ENCODE measurements at places on chromosomes 2 and 18. TPM values are rescaled to one million over a fixed set of nuclear protein-coding genes. Genes with fewer than 3 reads are reported as not detected.

GRCh38 chr2:36245651-36246050 lies 109.9 kb upstream of the CRIM1 start:
- no peak for DNase-seq

- peak; percentile 98 for DNase-seq
Measured at GRCh38 chr2:62304429-62305417, 108.8 kb downstream of the B3GNT2 start.

DNA sequence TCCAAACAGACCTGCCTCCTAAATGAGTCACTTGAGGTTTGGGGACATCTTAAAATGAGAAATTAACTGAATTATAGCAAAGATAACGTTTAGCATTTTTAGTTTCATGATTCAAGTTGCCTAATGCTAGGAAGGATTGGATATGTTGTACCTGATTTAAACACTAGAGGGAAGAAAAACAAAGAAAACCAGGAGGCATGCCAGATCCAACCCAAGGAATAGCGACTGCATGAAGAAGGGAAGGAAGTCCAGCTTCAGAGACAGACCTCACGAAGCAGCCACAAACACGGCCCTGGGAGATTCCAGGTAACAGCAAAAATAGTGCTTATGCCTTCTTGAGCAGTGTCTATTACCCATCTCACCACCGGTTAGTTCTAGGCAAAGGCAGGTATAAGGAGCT lies 499.9 kb upstream of the SPHKAP start:
- DNase-seq: peak; percentile 43

DNA sequence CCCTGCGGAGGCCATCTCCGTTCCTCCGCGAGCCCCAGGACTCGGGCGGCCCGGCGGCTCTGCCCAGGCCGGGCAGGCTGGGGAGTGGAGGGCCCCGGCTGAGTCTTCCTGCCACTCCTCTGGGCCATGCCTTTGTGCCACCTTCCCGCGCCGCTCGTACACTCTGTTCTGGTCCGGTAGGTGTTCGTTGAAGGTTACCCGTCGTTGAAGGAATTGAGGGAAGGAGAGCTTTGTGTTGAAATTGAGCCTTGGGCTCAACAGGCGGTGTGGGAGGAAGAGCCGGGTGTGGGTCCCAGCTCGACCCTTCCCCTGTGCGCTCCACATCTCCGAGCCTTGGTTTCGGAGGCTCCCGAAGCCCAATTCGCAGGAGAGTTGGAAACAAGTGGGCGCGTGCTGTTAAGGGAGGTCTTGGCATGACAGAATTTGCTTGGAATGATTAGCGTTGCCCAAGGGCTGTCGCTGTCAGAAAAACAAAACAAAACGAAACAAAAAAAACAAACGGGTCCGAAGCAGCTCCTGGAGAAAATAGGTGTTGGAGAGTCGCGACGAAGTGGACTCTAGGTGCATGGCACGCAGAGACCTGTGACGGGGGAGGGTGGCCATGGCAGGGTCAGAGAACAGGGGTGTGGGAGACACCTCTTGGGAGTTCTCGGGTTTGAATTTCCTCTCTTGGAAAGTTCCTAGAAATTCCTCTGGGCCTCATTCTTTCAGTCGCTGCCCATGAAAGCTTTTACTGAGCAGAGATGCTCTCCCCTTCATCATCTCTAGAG lies 1.2 kb upstream of the MZT2A start:
- DNase-seq: no peak

- DNase-seq: no peak
Measured at GRCh38 chr2:230861552-230862255, 3.0 kb upstream of the ITM2C start.

- DNase-seq: no peak
Measured at GRCh38 chr2:190674966-190675650, 26.2 kb downstream of the NAB1 start.

GRCh38 chr2:146721486-146721885 lies 1123.3 kb upstream of the ACVR2A start:
- no peak for DNase-seq

- DNase-seq: no peak
Measured at GRCh38 chr2:236536727-236537398, 32.8 kb upstream of the ACKR3 start.

- DNase-seq: peak; percentile 69
Measured at GRCh38 chr2:113818382-113818951, 62.0 kb upstream of the SLC35F5 start.

GRCh38 chr2:168373468-168373867 lies 82.6 kb upstream of the CERS6 start:
- DNase-seq: no peak

GRCh38 chr2:225276207-225276606 lies 123.3 kb upstream of the NYAP2 start:
- DNase-seq: no peak

DNA sequence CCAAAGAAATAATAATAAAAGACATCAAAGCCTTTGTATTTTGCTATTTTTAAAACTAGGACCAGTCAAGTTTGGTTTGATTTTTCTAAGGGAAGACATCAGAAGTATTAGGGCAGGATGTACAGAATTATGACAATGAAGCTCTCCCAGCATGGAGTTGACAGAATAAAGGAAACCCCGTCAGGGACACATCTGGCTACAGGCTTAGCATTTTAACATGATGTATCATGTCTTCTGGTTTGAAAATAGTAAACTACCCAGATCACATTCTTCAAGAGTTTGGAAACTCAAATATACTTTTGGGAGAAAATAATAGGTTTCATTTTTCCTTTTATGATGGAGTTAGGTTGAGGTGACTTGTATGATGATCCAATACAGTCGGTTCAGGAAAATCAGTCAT lies 552.0 kb upstream of the CDH2 start:
- no peak for DNase-seq

The ANKRD62 gene
- total RNA-seq: not detected

GRCh38 chr2:79039944-79040343 lies 14.4 kb downstream of the REG3G start:
- no peak for DNase-seq

- peak; percentile 9 for DNase-seq
Measured at GRCh38 chr2:163469561-163469962, 266.2 kb downstream of the FIGN start.

- DNase-seq: peak; percentile 41
Measured at GRCh38 chr18:66872277-66872676, 268.4 kb upstream of the CDH19 start.

The RGPD3 gene
- 0.45 TPM for total RNA-seq

- no peak for DNase-seq
Measured at GRCh38 chr2:177603181-177603580, 210.6 kb downstream of the AGPS start.

DNA sequence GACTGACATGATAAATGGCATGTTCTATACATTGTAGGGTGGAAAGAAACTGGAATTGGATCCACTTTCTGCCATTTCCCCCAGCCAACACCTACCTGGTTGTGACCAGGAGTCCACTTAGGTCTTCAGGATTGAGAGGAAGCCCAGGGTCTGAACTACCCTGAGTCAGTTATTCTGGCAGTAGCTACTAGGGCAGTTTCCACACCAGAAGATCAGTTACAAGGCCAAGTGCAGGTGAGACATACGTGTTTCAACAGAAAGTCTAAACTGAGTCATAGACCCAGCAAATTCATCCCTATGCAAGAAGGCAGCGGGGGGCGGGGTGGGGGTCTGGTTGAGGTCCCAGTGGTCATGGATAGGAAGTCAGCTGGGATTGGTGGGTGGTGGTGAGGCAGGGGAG lies 21.9 kb downstream of the ANTXR1 start:
- no peak for DNase-seq

DNA sequence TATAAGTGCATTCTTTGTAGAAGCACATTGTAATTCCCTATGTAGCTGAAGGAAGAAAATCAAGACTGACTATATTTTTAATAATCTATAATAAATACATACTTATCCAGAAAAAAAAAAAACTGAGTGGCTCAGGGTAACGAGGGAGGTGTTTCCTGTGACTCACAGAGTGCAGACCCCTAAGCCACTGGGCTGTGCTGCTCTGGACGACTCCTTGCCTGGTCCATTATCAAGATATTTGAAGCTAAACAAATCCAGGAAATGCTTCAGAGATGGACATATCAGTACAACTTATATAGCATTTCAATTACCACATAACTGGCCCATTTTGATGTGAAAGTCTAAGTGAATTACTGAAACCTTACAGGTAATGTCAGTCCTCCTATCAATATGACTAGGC lies 80.6 kb downstream of the PIGN start:
- DNase-seq: no peak

DNA sequence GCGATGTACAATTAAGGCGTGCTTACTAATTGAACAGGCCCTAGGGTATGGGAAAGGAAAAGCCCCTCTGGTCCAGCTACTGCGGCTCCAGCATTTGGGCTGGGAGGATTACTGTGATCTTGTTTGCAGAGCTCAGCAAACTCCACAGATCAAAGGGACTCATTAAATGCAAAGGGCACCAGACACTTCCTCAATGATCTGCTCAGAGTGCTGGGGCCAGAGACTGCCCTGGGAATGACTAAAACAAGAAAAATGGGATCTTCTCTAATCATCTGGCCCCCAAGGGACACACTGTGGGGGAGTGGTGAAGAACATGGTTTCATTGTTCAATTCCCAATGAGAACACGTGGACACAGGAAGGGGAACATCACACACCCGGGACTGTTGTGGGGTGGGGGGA lies 85.0 kb downstream of the MARCHF4 start:
- no peak for DNase-seq

GRCh38 chr18:711310-711656 lies 1.1 kb downstream of the ENOSF1 start:
- DNase-seq: no peak

GRCh38 chr2:217662984-217663602 lies 339.7 kb downstream of the TNS1 start:
- no peak for DNase-seq

The TIA1 gene
- total RNA-seq: 135 TPM

The GPR45 gene
- total RNA-seq: not detected

The AMER3 gene
- 1.2 TPM for total RNA-seq

DNA sequence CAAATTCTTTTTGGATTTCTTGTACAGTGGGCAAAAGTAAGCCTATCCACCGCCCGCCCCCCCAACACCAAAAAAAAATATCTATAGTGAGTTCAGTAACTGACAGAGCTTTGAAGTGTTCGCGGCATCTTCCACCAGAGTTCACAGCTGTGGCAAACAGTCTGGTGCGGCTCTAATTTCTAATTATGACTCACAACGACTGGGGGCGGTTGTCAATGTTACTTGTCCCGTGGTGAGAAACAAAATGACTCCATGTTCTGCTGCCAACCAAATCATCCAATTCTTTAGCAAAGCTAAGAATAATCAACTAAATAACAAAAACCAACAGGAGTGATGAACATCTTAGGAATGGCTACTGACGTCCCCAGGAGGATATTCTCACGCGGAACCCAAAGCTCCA lies 392.5 kb upstream of the SALL3 start:
- no peak for DNase-seq

The C2orf66 gene
- total RNA-seq: not detected

GRCh38 chr18:46488471-46489213 lies 168.4 kb downstream of the LOXHD1 start:
- DNase-seq: no peak

The RAB17 gene
- 4.7 TPM for total RNA-seq

GRCh38 chr2:43276962-43277391 lies 50.6 kb upstream of the ZFP36L2 start:
- DNase-seq: no peak

DNA sequence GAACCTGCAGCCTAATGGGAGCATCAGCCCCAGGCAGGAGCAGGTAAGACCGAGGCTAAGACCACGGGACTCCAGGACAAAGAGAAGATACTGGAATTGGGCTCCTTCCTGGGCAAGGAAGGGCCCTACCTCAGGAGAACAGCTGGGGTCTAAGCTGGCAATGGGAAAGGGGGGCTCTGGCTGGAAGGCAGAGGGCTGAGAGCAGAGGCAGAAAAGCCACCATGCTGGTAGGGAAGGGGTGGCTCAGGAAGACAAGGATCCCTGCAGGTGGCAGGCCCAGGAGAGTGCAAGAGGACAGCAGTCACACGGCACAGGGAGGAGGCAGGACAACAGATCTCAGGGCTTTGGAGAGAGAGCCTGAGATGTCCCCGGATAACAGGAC lies 203.5 kb downstream of the NDUFA10 start:
- no peak for DNase-seq

The PJVK gene
- 3.9 TPM for total RNA-seq

DNA sequence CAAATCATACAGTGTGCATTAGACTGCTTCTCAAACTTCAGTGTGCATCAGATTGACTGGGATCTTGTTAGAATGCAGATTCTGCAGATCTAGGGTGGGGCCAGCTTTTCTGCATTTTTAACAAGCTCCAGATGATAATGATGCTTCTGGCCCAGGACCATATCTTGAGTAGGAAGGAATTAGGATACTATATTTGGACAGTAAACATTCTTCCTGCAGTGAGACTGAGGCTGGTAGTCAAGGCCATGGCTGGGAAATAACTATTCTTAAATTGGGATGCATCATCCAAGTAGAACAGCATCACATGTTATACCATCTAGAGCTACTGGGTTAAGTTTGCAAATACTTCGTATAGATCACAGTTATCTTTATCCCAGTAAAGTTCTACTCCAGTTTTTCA lies 28.4 kb upstream of the ARMC9 start:
- peak; percentile 14 for DNase-seq

The C1GALT1C1L gene
- total RNA-seq: not detected

DNA sequence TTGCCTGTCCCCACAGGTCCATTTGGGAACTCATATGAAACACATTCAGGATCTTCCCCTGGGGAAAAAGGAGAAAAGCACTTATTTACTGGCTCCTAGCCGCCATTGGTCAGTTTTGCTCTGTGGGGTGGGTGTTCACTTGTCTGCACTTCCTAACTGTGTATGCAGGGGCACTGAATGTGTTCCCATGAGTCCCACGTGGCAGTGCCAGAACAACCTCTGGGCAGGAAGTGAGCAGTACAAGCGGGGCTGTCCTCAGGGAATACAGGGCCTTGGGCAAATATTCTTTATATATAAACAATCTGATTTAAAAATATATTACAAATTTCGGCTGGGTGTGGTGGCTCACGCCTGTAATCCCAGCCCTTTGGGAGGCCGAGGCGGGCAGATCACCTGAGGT lies 21.8 kb upstream of the CTIF start:
- DNase-seq: no peak

GRCh38 chr2:118249531-118249930 lies 161.3 kb downstream of the INSIG2 start:
- DNase-seq: no peak

The KCNJ3 gene
- total RNA-seq: 3.3 TPM

- DNase-seq: no peak
Measured at GRCh38 chr2:189022053-189022481, 47.9 kb downstream of the COL3A1 start.

The CACNB4 gene
- total RNA-seq: 0.25 TPM

The IGFBP2 gene
- 451 TPM for total RNA-seq

DNA sequence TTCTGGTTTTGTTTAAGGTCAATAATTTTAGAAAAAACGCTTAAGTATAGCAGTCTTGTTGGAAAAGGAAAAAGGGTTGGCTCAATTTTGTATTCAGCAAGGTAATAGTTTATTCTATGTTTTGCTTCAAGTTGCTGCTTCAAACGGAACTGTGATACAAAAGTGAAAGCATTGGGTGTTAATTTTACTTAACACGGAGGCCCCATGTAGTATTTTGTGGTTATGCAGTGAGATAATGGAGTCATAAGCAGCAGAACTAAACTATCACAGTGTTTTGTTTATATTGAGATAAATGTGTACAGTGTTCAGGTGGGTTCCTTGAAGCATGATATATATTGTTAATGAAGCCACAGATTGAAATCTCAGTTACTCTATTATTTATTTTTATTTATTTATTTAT lies 67.0 kb upstream of the LYPD6B start:
- no peak for DNase-seq

The RGPD4 gene
- not detected for total RNA-seq

GRCh38 chr2:166240387-166241313 lies 112.8 kb upstream of the SCN1A start:
- no peak for DNase-seq

Measured in cardiac muscle cell (in vitro differentiated cells and primary cell).